ENCODE measurements at places on chromosomes 5 and 9. TPM values are rescaled to one million over a fixed set of nuclear protein-coding genes. Genes with fewer than 3 reads are reported as not detected.

Gene ABO
- 0.59 TPM for total RNA-seq

Gene MZB1
- total RNA-seq: 0.94 TPM

Gene LHX3
- not detected for total RNA-seq

Gene SH3PXD2B
- 84.0 TPM for total RNA-seq

Gene OTP
- not detected for total RNA-seq

Gene ZDHHC11B
- total RNA-seq: 0.90 TPM

Gene NR4A3
- 0.74 TPM for total RNA-seq

Gene ZNF367
- total RNA-seq: 3.2 TPM

Gene GZMA
- 0.36 TPM for total RNA-seq

Gene HK3
- 0.16 TPM for total RNA-seq

Gene NELFB
- total RNA-seq: 86.6 TPM

Gene PCDHB16
- total RNA-seq: 12.1 TPM

Gene PDE6A
- total RNA-seq: 0.15 TPM

GRCh38 chr9:31336386-31336785 lies 1048.1 kb upstream of the ACO1 start:
- DNase-seq: no peak

- DNase-seq: no peak
Observed at GRCh38 chr5:150389531-150390266, 23.0 kb downstream of the CD74 start.

DNA sequence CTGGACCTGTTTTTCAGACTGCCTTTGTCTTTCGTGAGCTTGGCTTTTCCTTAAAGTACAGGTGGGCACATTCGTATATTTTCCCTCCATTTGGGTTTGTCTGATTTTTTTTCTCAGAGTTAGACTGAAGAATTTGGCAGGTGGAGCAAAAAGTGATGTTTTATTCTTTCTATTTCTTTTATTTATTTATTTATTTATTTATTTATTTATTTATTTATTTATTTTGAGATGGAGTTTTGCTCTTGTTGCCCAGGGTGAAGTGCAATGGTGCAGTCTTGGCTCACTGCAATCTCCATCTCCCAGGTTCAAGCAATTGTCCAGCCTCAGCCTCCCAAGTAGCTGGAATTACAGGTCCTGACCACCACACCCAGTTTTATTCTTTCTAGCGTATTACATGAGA lies 1805.1 kb upstream of the WWC1 start:
- DNase-seq: no peak

GRCh38 chr5:95812074-95812471 lies 10.5 kb downstream of the GLRX start:
- peak; percentile 41 for DNase-seq

GRCh38 chr9:75190762-75191161 lies 102.4 kb downstream of the OSTF1 start:
- no peak for DNase-seq

- no peak for DNase-seq
Observed at GRCh38 chr9:134220311-134220710, 55.9 kb upstream of the RNU6ATAC start.

DNA sequence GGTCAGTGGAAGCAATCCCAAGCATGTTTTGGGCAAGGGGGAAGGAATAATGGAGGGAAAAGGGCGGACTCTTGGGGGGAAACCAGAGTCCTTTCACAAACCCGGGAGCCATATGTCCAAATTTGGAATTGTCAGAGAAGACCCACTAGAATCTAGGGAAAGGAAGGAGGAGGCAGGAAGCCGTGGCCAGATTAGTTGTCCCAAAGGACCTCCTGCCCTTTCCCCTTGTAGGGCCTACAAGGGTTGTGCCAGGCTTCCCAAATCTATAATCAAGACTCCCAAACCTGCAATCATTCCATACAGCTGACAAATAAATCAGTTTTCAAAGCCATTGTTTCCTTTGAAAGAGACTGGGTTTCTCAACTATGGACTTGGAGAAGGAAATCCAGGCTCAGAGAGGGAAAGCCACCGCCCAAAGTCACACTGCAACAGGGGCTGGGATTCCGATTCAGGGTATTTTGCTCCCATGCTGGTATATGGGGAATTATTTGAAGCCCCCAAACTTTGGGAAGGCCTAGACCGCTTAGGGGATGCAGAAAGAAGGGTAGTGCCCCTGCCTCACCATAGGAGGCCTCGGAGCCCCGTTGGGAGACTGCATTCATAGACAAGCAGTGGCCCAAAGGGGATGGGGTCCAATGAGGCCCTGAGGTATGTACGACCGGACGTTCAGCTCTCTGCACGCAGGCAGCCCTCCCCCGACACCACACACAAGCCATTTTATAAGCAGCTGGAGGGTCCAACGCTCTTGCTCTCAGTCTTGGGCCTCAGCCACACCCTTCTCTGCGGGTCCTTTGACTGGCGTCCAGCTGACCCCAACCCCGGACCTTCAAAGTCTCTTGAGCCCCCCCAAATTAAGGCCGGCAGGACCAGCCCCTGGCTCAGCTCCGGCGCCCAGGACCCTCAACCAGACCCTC lies 815 bp downstream of the ANXA6 start:
- peak; percentile 68 for DNase-seq

DNA sequence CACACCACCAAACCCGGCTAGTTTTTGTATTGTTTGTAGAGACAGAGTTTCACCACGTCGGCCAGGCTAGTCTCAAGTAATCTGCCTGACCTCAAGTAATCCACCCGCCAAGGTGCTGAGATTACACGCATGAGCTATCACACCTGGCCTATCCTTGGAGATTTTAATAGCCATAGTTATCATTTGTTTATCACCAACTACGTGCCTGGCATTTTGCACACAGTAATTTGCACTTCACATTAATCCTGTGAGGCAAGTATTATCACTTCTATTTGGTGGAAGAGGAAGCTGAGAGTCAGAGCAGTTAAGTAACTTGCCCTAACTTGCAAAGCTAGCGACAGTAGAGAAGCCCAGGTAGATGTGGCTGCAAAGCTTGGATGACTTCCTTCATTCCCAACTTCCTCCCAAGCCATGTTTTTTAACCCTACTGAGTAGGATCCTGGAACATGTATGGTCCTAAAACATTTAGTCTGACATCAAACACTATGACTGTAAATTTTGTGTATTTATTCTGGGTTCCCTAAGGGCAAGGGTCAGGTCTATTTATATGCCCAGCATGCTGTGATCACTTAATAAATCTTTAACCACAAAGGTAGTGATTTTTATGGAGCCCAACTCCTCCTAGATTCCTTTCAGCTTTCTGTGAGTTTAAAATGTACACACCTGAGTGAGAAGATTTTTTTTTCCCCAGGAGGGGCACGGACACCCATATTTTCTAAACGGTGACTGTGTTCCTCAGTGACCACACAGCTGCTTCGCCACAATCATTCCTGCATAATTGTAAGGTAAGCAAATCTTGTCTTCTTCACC lies 100.2 kb upstream of the RAI14 start:
- DNase-seq: no peak

DNA sequence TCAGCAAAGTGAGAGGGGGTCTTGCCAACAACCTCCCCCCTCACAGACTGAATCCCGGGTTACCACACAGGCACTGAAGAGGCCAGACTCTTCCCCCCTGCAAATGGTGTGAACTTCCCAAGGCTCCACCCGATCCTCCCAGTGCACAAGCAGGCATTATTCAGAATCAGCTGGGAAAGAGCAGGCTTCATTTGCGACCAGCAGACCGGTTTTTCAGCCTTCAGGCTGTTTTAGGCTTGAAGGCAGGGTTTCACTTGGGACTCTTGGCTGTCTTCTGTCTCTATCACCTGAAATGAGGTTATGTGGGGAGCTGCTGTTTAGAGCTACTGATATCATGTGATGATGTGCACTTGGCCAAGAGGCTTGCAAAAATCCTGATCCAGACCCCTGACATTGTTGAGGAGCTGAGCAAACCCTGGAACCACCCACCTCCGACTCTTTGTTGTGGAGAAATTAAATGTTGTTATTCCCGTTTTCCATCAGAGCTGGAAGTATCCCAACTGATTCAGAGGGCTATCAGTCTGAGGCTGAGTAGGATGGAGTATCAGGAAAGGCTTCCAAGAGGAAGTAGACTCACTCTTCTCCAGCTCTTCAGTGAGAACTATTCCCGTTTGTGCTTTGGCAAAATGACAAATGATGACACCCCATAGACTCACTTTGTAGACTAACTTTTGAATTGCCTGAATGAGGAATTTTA lies 63.3 kb upstream of the ZFR start:
- DNase-seq: no peak

All from endodermal cell (in vitro differentiated cells).